ENCODE measurements at places on chromosomes 5 and 9.
A peak's percentile ranks its signal among the peaks of the same experiment; 100 is the strongest.

DNA sequence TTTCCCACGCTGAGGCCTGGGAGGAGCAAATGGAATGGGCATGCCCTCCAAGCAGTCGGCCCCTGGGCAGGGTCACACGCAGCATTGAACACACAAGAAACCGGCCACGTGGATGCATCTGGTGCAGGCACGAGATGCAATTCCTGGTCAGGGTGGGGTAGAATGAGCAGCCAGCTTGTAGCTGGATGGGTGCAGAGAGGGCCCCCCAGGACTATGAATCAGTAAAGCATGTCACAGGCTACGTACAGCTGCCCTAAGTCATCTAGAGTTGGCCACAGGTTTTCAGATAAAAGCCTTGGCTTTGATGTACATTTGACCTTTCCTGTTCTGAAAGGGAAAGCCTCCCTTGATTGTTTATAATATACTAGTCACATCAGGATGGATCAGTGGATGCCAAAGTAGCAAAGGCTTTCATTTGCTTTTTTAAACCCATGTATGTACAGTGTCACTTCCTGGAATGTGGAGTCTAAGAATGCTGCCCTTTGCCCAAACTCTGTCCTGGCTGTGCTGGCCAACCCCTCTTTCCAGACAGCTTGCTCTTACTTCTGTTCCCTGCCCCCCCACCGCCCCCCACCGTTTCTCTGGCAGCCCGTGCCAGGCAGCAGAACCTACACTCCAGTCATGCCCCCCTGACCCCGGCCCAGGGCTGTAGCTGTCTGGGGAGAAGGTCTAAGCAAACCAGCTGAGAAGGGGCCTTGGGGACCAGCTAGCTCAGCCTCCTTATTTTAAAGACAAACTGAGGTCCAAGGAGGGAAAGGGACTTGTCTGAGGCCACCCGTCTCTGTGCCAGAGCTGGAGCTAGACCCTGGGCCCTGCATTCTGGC, 169.2 kb downstream of the HSPA4 start:
- DNase-seq, result no peak

GRCh38 chr9:111263116-111263515, 66.9 kb downstream of the OR2K2 start:
- DNase-seq, result no peak

GRCh38 chr5:161966564-161966963, 101.0 kb upstream of the GABRG2 start:
- DNase-seq, result peak; percentile 25

DNA sequence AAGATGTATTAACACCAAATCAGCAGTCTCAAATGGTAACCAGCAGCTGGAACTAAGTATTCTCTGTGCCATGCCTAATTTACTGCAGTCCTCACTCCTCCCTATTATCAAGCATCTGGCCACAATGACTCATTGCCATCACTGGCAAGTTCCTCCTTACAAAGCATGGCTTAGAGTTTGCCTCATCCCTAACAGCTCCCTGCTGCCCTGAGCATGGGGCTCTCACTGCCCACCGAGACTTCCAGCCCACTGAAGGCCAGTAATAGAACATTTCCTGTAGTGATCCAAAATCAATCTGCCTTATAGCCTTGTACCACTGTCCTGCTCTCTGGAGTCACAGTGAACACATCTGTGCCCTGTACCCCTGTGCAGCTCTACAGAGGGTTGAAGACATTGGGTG, 211.9 kb upstream of the TRIM32 start:
- DNase-seq, result no peak

DNA sequence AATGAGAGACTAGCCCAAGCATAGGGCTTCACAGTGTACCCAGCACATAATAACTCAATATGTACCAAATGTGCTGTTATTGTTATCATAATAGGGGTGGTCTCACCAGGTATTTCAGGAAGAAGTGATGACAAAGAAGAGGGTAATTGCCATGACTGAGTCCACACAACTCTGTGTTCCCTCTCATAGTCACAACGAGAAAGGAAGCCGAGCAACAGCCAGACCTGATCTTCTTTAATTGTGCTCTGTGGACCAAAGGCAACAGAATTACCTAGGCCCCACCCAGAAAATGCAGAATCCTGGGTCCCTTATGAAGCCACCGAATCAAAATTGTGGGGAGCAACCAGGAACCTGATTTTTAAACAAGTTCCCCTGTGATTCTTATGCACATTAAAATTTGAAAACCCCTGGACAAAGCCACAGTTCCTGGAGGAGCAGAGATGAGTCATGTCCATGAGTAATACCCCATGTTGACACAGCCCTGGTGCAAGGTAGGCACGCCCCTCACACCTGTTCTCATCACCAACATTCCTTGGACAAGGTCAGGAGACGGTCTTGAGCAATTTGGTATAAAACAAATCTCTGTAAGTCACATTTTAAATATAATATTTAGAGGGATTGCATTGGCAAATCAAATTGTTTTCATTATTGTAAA, 5.2 kb downstream of the FGF1 start:
- no peak for DNase-seq

GRCh38 chr5:82364497-82364896, 86.3 kb upstream of the RPS23 start:
- peak; percentile 9 for DNase-seq

GRCh38 chr9:9819886-9820285, 792.9 kb downstream of the PTPRD start:
- no peak for DNase-seq

All from NCI-H1105 treated with DMSO at 0.1 percent for 48 hours (cell line).